ENCODE measurements at places on chromosomes 1 and 21.

DNA sequence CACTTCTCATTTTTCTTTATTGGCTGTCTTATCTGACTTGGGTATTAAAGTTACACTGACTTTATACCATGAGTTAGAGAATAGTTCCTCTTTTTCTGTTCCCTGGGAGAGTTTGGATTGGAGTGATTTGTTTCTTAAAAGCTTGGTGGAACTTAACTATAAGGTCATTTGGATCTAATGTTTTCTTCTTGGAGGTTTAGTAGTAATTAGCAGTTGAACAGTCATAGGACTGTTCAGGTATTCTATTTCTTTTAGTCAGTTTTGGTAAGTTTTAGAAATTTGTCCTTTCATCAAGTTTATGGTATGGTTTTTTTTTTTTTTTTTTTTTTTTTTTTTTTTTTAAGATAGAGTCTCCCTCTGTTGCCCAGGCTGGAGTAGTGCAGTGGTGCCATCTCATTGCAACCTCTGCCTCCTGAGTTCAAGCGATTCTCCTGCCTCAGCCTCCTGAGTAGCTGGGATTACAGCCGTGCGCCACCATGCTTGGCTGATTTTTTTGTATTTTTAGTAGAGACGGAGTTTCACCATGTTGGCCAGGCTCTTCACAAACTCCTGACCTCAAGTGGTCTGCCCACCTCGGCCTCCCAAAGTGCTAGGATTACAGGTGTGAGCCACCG, 6.3 kb downstream of the TTC3 start:
- no peak for DNase-seq

DNA sequence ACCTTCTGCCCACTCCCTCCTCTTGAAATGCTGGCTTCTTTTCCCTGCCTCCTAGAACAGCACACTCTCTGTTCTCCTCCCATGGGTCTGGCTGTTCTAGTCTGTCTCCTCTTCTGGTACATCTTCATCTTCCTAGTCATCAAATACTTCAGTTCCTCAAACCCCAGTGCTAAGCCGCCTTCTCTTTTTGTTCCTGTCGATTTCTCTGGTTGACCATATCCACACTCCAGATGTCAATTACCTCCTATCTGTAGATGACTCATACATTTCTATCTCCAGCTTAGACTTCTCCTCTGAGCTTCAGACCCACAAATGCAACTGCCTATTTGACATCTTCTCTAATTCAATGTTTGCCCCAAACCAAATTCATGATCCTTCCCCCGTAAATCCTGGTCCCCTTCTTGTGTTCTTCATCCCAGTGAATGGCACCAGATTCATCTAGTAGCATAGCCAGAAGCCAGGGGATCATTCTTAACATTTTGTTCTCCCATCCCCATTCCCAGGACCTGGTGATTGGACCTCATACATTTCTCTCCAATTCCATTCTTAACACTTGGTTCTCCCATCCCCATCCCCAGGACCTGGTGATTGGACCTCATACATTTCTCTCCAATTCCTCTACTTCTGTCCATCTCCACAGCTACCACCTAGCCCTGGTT, 35.9 kb downstream of the USP24 start:
- no peak for DNase-seq

- no peak for DNase-seq
Measured at GRCh38 chr1:7541629-7542028, 229.5 kb upstream of the VAMP3 start.

DNA sequence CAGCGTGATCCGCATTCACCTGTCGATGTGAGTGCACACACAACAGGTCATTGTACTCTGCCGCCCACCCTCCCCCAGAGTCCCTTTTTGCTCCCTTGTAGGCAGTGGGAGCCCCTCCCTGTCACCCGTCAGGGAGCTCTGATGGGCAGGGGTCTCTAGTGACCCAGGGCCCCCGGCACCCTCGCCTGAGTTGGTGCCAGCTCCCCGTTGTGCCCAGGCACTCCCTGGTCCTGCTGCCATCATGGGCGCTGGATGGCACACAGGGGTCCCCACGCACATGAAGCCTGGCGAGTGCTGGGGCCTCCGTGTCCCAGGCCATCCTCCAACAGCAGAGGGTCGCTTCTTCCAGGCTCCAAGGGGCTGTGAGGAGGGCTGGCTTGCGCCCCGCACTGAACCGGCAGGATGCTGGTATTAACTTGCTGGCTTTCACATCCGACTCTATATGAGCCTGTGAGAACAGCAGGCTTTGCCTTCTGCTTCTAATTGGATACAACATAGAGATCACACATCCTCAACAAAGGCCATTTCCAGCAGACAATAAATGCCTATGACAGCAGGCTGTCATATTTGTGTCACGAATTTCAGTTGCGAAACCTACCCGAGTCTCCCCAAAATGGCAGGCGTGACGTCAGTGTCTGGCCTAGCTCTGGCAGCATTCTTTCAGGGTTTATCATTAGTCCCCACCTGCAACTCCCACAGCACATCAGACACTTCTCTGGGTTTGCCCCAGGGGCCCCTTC, 35.4 kb downstream of the KIAA1614 start:
- no peak for DNase-seq

DNA sequence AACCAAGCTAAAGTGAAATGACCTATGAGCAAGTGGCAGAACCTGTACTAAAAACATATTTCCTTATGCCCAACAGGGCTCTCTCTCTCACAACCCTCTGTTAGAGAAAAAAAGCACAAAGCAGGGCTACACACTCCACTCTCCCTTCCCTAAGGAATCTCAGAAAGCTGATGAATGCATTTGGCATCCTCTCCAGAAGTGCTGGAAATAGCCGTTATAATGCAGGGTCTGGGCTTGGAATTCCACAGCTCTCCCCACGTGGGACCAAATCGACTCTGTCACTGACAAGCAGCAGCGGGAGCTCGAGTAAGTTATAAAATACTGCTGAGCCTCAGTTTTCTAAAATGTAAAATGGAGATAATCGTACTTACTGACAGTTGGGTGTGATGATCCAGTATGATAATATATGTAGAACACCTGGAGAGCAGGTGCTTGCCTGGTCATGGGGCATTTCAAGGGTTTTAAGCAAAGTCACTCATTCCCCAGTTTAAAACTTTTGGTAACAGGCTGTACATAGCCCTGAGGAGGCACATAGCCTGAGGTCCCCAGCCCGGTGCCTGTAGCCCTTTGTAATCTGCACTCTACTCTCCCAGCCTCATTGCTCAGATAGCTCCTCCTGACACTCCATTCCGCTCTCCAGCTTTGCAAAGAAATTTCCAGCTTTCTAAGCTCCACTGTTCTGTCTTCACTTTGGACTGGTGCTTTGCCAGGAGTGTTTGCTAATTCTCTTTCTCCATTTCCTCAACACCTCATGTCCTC, 175.6 kb upstream of the DAB1 start:
- DNase-seq = no peak

- no peak for DNase-seq
Measured at GRCh38 chr21:46149205-46149901, 6.0 kb downstream of the FTCD start.

- no peak for DNase-seq
Measured at GRCh38 chr1:24925963-24926362, 4.1 kb downstream of the RUNX3 start.

DNA sequence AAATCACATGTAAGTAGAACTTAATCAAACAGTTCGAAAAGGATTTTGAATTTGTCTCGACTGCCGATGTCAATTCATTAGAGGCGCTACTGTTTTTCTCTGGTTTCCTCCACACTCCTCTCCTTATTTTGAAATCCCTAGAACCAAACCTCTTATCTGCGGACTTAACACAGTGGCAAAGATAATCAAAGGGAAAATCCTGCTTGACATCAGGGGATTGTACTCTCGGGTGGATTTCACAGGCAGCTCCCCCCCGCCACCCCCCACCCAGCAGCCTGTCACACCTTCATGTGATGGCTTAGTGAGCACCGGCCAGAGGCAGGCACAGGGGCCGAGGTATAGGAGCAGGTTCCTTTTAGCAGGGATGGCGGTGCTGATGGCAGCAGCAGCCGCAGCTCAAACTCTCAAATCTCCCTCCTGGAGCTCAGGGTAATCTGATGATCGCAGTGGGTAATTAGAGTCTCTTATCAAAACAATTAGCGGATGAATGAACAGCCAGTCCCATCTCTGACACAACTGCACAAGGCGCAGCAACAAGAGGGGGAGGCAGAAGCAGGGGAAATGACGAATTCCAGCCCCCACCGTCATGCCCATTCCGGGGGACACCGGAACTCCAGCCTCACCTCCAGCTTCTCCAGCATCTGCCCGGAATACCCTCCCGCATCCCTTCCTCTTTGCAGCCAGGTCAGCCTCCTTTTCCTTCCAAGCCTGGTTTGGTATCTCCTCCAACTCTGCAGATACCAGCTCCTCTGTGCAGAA, 80.3 kb downstream of the SSBP3 start:
- DNase-seq = no peak

DNA sequence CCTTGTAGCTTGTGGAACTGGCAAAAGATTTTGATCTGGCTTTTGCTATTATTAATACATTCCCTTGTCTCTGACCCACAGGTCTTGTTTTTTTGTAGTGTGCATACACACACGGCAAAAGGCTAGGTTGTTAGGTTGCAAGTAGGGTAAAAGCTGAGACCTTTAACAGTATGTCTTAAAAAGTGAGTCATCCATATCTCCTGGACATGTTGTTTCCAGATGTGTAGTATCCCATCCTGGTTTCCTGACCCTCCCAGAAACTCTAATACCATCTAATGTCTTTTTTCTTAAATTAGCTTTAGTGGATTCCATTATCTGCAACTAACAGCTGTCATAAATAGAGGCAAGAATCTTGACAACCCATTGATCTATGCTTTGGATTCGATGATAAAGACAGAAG, 14.7 kb downstream of the OVGP1 start:
- no peak for DNase-seq

DNA sequence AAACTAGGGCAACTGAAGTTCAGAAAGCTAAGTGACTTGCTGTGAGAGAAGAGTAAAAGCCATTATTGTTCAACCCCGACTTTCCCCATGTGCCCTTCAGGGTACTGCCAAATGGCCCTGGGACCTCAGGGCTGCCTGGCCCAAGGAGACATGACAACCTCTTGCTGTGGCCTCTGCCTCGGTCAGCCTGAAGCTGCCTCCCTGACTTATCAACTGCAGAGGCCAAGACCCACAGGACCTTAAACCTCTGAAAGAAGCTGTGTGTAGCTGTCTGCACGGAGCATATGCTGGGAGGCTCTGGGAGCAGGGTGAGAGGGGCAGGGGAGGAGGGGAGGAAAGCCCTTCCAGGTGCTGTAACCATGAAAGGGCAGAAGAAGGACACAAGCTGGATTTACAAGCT, 35.9 kb downstream of the HMGB4 start:
- DNase-seq = no peak

DNA sequence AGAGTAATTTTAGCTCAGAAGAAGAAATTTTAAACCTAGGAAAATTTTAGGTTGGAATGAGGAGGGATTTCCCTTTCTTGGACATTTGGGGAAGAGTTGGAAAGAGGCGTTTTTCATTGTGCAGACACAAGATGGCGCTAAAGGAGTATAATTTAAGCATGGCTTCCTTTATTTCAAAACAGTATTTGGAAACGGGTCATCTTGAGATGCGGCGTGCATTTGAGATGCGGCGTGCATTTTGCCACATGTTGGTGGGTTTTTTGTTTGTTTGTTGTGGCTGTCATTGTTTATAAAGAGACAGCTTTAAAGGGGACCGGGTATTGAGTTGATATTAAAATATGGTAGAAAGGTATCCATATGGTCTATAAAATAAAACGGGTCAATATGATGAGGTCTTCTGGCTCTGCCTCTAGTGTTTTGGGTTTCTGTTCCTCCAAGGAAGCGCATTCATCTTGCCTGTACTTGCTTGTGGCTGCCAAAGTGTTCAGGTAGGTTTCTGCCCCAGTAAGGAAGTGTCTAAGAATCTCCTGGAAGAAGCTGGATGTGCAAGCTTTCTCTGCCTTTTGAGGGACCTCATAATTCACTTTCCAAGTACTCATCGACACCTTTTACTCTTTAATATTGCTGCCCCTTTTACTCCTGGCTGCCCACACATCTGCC, 210.3 kb downstream of the SLC35F3 start:
- no peak for DNase-seq

DNA sequence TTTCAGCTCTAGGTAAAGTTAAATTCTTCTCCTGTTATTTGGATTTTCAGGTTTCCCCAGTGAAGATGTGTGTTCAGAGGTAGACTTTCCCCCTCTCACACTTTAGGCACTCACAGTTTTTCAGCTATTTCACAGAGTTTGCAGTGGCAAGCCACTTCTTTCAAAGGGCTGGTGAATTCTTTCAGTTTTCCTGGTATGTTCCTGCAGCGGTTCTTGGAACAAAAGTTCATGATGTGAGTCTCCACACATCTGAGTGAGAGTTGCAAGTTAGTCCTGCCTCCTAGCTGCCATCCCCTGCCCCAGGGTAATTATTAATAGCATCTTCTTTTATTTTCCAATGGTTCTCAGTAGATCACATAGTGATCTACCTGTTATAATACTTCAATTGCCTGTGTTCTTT, 27.3 kb upstream of the CD84 start:
- DNase-seq = no peak

- no peak for DNase-seq
Measured at GRCh38 chr1:14110040-14110439, 410.1 kb downstream of the PRDM2 start.

GRCh38 chr21:36571556-36571955, 91.6 kb upstream of the CLDN14 start:
- no peak for DNase-seq

- no peak for DNase-seq
Measured at GRCh38 chr1:82628887-82629286, 828.2 kb downstream of the ADGRL2 start.

DNA sequence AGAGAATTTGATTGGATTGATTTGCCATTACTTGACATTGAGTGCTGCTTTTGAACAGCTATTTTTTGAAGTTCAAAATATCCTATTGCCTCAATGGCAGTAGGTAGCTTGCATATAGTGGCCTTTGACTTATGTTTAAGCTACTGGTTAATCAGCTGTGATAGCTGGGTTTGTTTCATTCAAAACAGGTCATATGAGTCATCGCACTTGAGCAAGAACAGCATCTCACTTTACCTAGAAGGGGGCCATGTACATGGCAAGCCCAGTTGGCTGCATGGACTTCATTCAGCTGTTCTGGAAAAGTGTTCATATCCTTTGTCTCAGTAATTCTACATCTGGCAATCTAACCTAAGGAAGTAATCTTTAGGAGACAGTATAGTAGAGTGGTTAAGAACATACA, 29.0 kb upstream of the ARID1A start:
- DNase-seq = no peak

- no peak for DNase-seq
Measured at GRCh38 chr1:221693087-221693486, 48.8 kb downstream of the DUSP10 start.

GRCh38 chr21:31260790-31261189, 83.3 kb downstream of the TIAM1 start:
- DNase-seq = no peak

All from stimulated activated naive B cell treated with anti-CD40 and anti-IgM and Interleukin-4, amounts not matched to agents 10 μg/mL and 1 μg/mL and 100 μg/mL, for 72 hours (primary cell).